COR-L47 (cell line): ENCODE measurements at places on chromosomes 12 and 14.
A peak's percentile ranks its signal among the peaks of the same experiment; 100 is the strongest.

GRCh38 chr12:131551675-131552491, 159.0 kb upstream of the SFSWAP start:
- no peak for DNase-seq

DNA sequence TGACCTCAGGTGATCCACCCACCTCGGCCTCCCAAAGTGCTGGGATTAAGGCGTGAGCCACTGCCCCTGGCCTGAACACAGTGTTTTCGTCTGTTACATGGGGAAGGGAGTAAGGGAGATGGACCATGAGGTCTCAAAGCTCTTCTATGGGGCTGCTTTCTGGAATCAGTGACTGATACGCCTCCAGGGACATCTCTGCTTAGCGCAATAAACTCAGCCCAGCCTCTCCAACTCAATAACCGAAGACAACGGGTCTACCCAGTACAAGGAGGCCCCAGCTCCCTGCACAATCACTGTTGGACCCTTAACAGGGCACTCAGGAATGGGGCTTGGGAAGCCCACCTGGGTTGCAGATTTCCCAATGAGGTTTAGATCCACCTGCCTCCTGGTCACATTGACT, 42.6 kb upstream of the CHGA start:
- no peak for DNase-seq

GRCh38 chr14:31886156-31886835, 190.8 kb upstream of the ARHGAP5 start:
- no peak for DNase-seq

GRCh38 chr14:91089958-91090535, 23.8 kb upstream of the DGLUCY start:
- no peak for DNase-seq

DNA sequence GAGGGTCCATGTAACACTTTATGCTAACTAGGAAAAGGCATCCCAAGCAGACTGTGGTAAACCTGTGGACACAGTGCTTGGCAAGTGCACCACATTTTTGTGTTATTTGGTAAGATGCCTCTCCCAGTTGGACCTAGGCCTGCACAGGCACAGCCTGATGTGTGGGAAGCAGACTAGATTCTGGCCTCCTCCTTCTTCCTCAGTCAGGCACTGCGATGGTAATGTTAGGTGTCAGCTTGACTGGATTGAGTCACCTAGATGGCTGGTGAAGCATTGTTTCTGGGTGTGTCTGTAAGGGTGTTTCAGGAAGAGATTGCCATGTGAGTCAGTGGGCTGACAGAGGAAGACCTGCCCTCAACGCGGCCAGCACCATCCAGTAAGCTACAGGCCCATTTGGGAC, 25.3 kb upstream of the RHOJ start:
- DNase-seq: no peak

GRCh38 chr14:97757491-97757890, 960.3 kb downstream of the VRK1 start:
- no peak for DNase-seq

DNA sequence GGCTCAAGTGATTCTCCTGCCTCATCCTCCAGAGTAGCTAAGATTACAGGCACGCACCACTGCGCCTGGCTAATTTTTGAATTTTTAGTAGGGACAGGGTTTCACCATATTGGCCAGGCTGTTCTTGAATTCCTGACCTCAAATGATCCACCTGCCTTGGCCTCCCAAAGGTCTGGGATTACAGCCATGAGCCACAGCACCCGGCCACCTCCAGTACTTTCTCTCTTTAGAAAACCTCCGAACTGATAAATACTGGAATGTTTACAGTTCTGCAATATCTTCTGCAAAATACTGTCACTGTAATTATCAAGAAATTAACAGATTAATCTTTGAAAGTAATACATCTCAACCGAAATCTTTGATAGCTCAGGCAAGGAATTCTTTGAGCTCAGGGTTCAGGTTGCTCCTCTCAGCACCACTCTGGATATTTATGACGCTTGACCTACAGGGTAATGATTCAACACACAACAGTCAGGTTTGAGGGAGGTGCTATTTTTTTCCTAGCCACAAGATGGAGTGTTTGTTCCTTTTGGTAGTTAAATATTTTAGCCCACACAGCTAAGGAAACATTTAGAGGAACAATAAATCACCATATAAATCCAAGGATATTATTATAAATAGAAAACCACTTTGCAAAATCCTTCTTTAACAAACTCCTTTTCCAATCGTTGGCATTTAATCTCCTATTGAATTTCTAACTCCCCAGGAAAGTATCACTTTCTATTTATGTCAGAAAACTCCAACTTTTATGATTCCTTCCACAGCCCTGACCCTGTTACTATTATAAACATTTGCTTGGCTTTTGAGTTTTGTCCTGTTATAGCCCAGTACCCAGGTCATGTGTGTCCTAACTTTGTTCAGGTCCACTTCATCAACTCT, 48.6 kb upstream of the GTF2A1 start:
- DNase-seq: peak; percentile 52

DNA sequence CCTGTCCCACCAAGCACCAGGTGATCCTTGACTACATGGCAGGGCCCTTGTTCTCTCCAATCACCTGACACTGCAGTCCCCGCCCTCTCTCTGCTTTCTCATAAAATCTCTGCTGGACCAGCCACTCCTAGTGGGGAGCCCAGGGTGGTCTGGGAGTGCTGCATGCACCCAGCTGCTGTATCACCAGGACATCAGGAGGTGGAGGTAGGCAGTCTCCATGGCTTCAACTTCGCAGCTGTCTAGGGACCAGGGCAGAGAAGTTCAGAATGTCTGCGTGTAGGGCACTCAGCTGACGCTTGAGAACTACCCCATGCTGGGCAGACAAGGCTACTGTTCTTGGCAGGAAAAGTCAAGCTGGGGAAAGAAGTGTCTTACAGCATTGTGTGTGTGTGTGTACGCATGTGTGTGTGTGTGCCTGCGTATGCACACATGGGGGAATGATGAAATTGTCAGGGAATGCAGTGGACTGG, 2.6 kb downstream of the WSCD2 start:
- no peak for DNase-seq

- no peak for DNase-seq
Observed at GRCh38 chr12:125110641-125111360, 45.6 kb downstream of the AACS start.

DNA sequence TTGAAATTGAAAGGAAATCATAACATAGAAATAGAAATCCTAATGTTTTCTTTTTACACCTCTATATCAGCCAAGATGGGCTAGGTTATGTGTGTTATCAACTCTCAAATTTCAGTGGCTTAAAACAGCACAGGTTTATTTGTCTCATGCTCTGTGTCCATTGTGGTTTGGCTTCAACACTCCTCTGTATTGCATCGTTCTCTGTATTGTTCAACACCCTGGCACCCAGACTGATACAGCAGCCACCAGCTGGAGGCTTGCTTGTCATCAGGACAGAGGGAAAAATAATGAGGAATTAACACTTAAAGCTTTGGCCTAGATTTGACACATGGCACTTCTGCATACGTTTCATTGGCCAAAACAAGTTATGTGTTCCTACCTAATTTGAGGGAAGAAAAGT, 234.2 kb upstream of the ARHGAP5 start:
- DNase-seq: no peak

- no peak for DNase-seq
Observed at GRCh38 chr12:92292016-92292415, 146.4 kb upstream of the BTG1 start.

DNA sequence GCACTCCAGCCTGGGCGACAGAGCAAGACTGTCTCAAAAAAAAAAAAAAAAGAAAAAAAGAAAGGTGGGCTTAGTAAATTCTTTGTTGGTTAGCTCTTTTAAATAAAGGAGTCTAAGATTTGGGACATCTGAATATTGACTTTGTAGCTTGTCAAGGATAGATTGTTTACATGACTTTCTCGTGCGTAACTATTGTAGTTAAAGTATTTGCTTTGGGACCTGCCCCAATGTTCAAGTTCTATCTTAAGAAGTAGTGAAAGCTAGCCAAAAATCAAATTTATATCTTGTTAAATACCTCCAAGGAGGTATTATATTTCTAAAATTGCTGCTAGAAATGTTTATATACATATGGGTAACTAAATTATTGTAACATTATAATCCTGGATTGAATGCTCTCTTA, 32.4 kb downstream of the PTPN21 start:
- DNase-seq: no peak

GRCh38 chr14:45519766-45520165, 266.8 kb upstream of the MIS18BP1 start:
- DNase-seq: no peak

DNA sequence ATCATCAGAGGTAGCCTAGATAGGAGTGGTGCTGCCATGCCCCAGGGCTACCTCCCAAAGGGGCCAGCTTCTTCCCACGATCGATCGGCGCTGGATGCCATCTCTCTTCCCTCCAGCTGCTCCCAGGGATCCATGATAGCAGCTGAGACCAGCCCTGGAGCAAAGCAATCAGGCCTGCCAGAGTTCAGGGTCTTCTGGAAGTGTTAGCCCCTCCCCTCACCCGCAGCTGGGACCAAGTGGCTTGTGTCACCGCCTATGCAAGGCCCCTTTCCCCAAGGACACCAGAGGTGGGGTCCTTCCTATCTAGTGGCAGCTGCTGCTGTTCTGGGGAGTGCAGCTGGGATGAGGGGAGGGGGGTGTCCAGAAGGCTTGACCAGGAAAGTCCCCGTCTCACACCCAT, 87.0 kb downstream of the IRF2BPL start:
- no peak for DNase-seq

DNA sequence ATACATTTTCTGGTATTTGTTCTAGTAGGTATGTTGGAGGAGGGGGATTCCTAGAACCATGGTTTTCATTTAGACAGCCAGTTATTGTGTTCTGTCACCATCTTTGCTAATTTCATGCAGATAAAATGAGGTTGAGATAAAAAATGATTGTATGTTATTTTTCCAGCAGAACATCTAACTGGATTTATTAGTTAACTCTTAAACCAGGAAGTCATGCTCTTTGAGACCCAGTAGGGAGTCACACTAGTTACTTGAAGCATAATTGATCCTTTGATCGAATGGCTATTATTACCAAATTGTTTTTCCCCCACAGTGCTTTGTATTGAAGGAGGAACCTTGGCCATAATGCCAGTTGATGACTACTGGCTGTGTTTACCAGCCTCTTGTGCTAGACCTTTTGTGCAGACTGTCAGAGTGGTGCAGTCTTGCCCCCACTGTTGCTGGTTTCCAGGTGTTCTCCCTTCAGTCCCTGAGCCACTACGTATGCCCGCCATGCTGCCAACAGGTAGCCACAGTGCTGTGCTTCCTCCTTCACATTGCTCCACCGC, 6.0 kb downstream of the EID3 start:
- no peak for DNase-seq

DNA sequence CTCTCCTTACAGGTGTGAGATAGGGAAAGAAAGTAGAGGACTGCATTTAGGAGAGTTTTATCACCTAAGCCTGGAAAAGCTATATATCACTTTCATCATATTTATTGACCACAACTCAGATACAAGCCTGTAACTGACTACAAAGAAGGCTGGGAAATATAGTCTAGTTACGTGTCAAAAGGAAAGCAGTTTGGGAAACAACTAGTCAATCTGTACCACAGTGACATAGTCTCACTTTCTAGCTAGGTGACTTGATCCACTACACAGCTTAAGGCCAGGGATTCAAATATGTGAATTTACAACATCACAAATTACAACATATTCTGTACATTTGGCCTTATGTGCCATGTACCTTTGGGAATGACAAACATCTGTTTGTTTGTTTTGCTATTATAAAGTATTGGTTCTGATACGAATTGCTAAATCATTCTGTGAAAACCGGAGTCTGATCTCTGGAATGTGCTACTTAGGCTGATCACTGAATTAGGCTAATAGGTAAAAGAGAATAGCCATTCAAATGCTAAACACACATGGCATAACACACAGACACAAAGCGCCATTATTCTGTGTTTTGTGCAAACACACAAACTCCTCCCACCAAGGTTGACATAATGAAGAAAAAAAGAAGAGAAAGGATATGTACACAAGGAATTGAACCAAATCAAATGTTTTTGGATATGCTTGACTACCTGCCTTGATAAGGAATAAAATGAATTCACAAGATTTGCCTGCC, 279.8 kb downstream of the DUSP6 start:
- DNase-seq: peak; percentile 71

- DNase-seq: no peak
Observed at GRCh38 chr12:76156726-76157125, 72.2 kb upstream of the NAP1L1 start.

GRCh38 chr14:63933110-63933509, 80.3 kb downstream of the SYNE2 start:
- no peak for DNase-seq

GRCh38 chr12:89236237-89236636, 116.1 kb downstream of the DUSP6 start:
- DNase-seq: no peak

DNA sequence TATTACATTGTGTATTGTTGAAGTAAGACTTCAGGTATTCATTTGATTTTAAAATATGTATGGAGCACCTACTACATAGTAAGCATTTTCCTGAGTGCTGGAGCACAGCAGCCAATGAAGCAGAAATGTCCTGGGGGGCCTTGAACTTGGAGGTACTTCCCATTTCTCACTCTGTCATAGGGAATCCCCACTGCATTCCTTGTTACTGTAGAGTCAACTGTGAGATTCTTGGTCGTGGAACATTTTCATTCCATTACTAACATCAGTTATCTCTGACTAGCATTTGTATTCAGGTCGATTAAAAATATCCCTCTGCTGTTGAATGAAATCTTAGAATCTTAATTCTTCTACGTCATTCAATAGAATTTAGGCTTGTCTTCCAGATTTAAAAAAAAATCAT, 66.7 kb downstream of the PDE3A start:
- no peak for DNase-seq

DNA sequence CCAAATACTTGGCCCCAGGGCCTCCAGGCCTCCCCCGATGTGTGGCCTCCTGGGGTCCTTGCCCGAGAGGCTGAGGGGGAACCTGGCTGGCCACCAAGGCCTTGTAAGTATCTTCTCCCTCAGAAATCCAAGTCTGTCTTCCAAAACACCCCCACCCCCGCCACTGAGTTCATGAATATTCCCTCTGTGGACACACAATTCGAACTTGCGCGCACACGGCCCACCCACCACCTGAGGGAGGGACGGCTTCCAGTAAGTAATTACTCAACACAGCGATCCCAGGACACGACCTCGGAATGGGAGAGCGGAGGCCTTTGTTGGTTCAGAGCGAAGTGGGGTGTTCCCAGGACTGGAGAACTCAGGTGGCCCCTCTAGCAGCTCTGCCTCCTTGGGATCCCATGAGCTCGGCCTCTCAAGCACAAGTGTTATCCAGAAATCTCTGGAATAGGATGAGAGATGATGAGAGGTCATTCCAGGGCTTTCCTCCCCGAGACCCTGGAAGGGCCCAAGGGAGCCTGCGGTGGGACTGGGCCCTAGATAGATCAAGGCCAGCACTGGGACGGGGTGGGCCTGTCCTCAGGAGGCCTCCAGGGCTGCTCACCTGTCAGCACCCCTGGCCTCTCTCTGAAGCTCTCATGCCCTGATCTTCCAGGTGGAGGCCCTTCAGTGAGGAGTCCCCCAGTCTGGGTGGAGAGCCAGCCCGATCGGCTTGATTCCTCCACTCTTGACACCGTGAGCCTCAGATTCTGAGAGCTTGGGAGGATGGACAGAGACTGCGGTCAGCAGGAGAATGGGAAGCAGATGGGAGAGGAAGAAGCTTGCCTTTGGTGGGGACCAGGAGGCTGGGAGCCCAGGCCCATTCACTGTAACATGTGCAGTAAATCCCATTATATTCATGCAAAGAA, 219.0 kb upstream of the RTL1 start:
- DNase-seq: no peak

GRCh38 chr12:15278816-15279658, 43.3 kb upstream of the PTPRO start:
- peak; percentile 76 for DNase-seq
